Activated naive CD8-positive, alpha-beta T cell treated with anti-CD3 and anti-CD28 coated beads, Interleukin-2, amount 50 U/mL, for 24 hours (primary cell): ENCODE measurements at places on chromosomes 6 and 20.

DNA sequence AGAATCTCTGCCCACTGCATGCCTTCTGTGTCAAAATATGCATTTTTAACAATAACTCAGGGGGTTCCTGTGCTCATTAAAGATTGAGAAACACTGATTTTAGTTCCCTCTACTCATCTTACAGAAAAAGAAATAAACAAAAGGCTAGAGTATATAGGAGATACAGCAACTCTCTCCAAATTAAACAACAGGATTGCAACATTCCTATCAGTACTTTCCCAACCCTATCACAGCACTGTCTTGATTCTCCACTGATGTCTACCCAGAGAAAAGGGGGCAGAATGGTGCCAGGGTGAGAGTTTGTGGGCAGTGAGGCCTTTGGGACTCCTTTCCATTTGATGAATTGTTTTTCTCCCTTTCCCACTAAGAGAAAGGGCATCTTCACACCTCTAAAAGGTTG lies 4.7 kb downstream of the OTOR start:
- peaks cover 2% of the 10 kb centered on the region for H3K4me1 ChIP-seq
- H3K4me3 ChIP-seq = no peak overlapping the region
- no peak for DNase-seq
- no peak overlapping the region for H3K27ac ChIP-seq
- peaks cover 2% of the 10 kb centered on the region for H3K27me3 ChIP-seq

GRCh38 chr6:129576456-129576855 lies 133.5 kb downstream of the ARHGAP18 start:
- no peak overlapping the region for H3K27ac ChIP-seq
- peaks cover 2% of the 10 kb centered on the region for H3K27me3 ChIP-seq
- H3K36me3 ChIP-seq = peaks cover 6% of the 10 kb centered on the region
- H3K4me1 ChIP-seq = peaks cover 9% of the 10 kb centered on the region
- no peak overlapping the region for H3K4me3 ChIP-seq
- no peak for DNase-seq

GRCh38 chr6:68778356-68779020 lies 143.4 kb downstream of the ADGRB3 start:
- H3K27ac ChIP-seq = no peak overlapping the region
- H3K4me3 ChIP-seq = no peak overlapping the region

- no peak for DNase-seq
- no peaks in the 10 kb centered on the region for H3K27me3 ChIP-seq
- H3K4me3 ChIP-seq = no peak overlapping the region
- H3K36me3 ChIP-seq = peaks cover 8% of the 10 kb centered on the region
Measured at GRCh38 chr6:3138341-3138740, 19.0 kb downstream of the TUBB2A start.

- DNase-seq = no peak
- no peak overlapping the region for H3K4me3 ChIP-seq
- peaks cover 4% of the 10 kb centered on the region for H3K36me3 ChIP-seq
- H3K27me3 ChIP-seq = no peaks in the 10 kb centered on the region
Measured at GRCh38 chr6:136893187-136893586, 28.9 kb upstream of the SLC35D3 start.

DNA sequence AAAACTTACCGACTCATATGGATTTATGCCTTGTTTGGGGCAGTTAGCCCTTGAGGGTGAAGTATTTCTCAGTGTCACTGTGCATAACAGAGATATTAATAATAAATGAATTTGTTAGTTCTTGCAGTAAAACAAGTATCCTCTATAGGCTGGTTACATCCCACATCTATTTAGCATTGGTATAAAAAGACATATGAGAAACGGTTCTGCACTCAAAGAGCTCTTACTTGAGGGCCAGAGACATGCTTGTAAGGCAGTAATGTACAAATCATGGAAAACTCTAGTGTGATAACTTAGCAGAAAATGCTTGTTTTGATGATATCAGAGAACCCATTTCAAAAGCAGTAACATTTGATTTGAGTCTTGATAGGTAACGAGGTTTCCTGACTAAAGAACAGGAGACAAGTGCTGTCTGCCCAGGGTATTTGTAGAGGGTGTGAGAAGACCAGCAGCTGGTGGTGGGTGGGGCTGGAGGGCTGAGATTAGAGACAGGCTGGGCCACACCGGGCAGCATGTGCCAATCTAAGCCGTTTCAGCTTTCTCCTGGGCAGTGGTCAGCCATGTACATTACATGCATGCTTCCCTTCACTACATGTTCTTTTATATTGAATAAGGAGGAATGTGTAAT lies 46.3 kb downstream of the TULP4 start:
- peaks cover 4% of the 10 kb centered on the region for H3K36me3 ChIP-seq
- no peaks in the 10 kb centered on the region for H3K27me3 ChIP-seq
- peaks cover 32% of the 10 kb centered on the region for H3K4me1 ChIP-seq

- DNase-seq = peak; percentile 89
- peaks cover 7% of the 10 kb centered on the region for H3K4me1 ChIP-seq
Measured at GRCh38 chr20:59087829-59088433, 45.3 kb upstream of the PRELID3B start.

GRCh38 chr20:20022498-20022897 lies 5.3 kb downstream of the NAA20 start:
- no peaks in the 10 kb centered on the region for H3K27me3 ChIP-seq
- no peak for DNase-seq
- H3K4me3 ChIP-seq = no peak overlapping the region
- H3K4me1 ChIP-seq = peaks cover 53% of the 10 kb centered on the region
